Activated T-helper 2 cell treated with anti-CD3 and anti-CD28 coated beads, Interferon-gamma antibody, Interleukin-2, Interleukin-4, amounts not matched to agents 10 μg/mL and 5 μg/mL and 100 μg/mL, durations not matched to agents 14 hours and 24 hours and 36 hours (primary cell): ENCODE measurements at places on chromosomes 4 and X. TPM values are rescaled to one million over a fixed set of nuclear protein-coding genes. Genes with fewer than 3 reads are reported as not detected.

GRCh38 chrX:48520455-48520854 is 1.2 kb upstream of the EBP start:
- H3K27ac ChIP-seq = peak overlapping the region; percentile 98
- peaks cover 24% of the 10 kb centered on the region for H3K4me1 ChIP-seq
- DNase-seq = no peak
- peak overlapping the region; percentile 89 for H3K4me3 ChIP-seq
- peaks cover 31% of the 10 kb centered on the region for H3K36me3 ChIP-seq

The RADX gene
- total RNA-seq = 6.5 and 8.0 TPM in 2 replicates

GRCh38 chr4:38677441-38677840 is 13.4 kb downstream of the KLF3 start:
- no peaks in the 10 kb centered on the region for H3K36me3 ChIP-seq
- no peak for DNase-seq
- no peak overlapping the region for H3K4me3 ChIP-seq
- peaks cover 20% of the 10 kb centered on the region for H3K27me3 ChIP-seq

GRCh38 chr4:142840516-142841123 is 5.5 kb downstream of the INPP4B start:
- H3K4me1 ChIP-seq = peaks cover 21% of the 10 kb centered on the region
- no peak overlapping the region for H3K4me3 ChIP-seq
- H3K36me3 ChIP-seq = no peaks in the 10 kb centered on the region
- no peak for DNase-seq
- peaks cover 7% of the 10 kb centered on the region for H3K27me3 ChIP-seq

DNA sequence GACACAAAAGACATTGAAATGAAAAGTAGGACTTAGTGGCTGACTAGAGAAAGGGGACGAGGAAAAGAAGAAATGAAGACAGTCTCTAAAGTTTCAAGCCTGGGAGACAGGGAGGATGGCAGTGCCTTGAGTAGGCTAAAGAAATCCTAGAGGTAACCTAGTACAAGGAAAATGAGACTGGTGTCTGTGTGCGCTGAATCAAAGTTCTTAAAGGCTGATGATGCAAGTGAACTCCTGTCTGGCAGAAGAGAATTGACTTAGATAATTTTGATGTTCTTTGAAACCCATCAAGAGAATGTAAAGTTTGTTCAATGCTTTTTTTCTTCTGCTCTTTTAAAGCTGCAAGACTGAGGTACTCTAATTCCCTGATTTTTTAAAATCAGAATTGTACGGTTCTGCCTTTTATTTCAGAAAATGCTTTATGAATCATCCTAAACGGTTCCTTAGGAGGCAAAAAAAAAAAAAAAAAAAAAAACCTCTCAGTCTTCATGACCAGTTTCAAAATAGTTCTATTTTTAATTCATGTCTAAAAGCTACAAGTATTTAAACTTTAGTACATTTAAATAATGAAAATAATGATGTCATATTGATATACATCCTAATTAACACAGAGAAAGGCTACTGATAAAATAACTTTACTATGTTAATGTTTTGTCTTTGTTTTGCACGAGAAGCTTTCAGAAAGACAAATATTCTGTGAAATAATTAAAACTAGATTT is 189.8 kb downstream of the PPP3CA start:
- peaks cover 29% of the 10 kb centered on the region for H3K4me1 ChIP-seq
- no peak overlapping the region for H3K4me3 ChIP-seq
- DNase-seq = no peak
- H3K36me3 ChIP-seq = no peaks in the 10 kb centered on the region
- H3K27me3 ChIP-seq = no peaks in the 10 kb centered on the region

The MAGEB1 gene
- total RNA-seq = not detected in 2 replicates

The GABRG1 gene
- not detected in 2 replicates for total RNA-seq

- no peak overlapping the region for H3K27ac ChIP-seq
- H3K27me3 ChIP-seq = no peaks in the 10 kb centered on the region
- no peak for DNase-seq
- no peaks in the 10 kb centered on the region for H3K36me3 ChIP-seq
- no peaks in the 10 kb centered on the region for H3K4me1 ChIP-seq
These were observed 382.8 kb upstream of the CTSO start for GRCh38 chr4:156336511-156336910.

GRCh38 chr4:136985683-136986082 is 546.6 kb downstream of the PCDH18 start:
- DNase-seq = no peak
- no peak overlapping the region for H3K27ac ChIP-seq

- no peak overlapping the region for H3K4me3 ChIP-seq
- H3K4me1 ChIP-seq = peaks cover 30% of the 10 kb centered on the region
- DNase-seq = peak; percentile 28
- H3K27me3 ChIP-seq = peaks cover 30% of the 10 kb centered on the region
These were observed 6.7 kb upstream of the PPID start for GRCh38 chr4:158729716-158730559.
